ENCODE measurements at places on chromosomes 16 and 17.

GRCh38 chr17:28944862-28945741 is 6.2 kb downstream of the PHF12 start:
- DNase-seq, result peak; percentile 33

- DNase-seq, result no peak
Observed at GRCh38 chr17:40559564-40559916, 5.7 kb downstream of the CCR7 start.

- DNase-seq, result no peak
Observed at GRCh38 chr17:41624208-41625101, at the start of gene KRT17. Gene KRT17, minus strand, starts transcription at chr17:41624575. Its CDS starts 66 bp downstream, at chr17:41624509.

DNA sequence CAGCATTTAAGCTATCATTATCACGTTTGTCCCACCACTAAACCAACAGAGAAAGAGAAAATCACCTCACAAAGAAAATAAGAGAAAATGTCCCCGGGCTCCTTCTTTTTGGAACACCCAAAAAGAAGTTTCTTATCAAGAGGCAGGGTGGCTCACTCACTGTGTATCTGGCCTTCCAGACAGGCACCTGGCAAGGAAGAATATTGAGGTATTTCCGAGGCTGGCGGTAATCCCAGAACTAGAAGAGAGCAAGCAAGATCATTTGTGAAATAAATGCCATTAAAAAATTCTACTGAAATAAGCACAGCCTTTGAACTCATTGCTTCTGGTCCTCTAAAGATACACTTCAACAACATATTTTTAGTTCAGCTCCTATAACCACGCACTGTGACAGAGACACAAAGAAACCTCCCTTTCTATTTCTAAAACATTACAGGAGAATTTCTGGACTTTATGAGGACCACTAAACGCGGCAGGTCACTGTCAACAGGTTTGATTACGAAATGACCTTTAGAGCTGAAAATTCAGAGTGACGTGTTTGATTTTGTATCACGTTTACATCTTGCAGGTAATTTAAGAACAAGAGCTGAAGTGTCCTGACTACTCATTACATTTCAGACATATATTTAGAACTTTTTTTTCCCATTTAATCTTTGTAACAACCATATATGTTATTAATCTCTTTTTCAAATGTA is 61.0 kb downstream of the WDR59 start:
- DNase-seq, result no peak

- no peak for DNase-seq
Observed at GRCh38 chr16:53740476-53740875, 36.5 kb downstream of the FTO start.

GRCh38 chr17:16155536-16155935 is 59.8 kb downstream of the NCOR1 start:
- DNase-seq, result peak; percentile 4

- no peak for DNase-seq
Observed at GRCh38 chr17:67266496-67266895, 21.5 kb upstream of the HELZ start.

DNA sequence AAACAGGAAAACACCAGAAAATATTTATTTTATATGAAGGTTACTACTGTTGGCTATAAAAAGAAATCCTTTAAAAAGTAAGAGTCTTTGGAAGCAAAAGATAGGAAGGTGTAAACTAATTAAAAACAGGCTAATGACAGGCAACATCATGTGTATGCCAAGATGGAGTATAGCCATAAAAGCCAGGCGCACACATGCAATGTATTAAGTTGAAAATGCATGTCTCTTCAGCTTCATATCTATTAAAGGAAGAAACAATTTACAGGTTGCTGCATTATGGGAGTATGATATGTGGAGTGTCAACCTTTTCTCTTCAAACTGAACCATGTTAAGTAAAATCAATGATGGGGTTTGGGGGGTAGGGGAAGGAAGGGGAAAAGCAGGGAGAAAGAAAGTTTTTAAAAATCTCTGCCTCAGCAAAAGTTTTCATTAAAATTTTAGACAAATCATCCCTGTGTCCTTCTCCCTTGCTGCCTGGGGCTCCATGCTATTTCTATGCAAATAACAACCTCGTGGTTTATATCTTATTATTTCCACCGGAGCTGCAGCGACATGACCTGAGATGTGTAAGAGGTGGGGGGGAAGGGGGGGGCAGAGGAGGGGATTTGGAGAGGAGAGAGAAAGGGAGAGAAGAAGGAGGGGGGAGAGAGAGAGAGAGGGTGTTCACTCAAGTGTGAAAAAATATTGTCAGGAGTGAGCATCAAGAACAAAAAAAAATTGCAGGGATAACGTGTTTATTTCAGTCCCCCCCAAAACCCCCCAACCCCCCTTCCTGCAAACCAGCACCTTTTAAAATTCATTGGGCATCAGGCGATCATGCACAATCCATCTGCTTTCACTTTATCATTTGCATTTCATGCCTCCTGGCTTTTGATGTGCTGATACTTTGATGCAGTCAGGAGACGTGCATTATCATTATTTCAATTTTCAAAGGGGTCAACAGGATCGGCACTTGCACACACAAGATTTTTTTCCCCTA is 197.6 kb downstream of the AATF start:
- DNase-seq, result no peak

- DNase-seq, result no peak
Observed at GRCh38 chr17:20241855-20242254, 225.5 kb downstream of the LGALS9B start.

DNA sequence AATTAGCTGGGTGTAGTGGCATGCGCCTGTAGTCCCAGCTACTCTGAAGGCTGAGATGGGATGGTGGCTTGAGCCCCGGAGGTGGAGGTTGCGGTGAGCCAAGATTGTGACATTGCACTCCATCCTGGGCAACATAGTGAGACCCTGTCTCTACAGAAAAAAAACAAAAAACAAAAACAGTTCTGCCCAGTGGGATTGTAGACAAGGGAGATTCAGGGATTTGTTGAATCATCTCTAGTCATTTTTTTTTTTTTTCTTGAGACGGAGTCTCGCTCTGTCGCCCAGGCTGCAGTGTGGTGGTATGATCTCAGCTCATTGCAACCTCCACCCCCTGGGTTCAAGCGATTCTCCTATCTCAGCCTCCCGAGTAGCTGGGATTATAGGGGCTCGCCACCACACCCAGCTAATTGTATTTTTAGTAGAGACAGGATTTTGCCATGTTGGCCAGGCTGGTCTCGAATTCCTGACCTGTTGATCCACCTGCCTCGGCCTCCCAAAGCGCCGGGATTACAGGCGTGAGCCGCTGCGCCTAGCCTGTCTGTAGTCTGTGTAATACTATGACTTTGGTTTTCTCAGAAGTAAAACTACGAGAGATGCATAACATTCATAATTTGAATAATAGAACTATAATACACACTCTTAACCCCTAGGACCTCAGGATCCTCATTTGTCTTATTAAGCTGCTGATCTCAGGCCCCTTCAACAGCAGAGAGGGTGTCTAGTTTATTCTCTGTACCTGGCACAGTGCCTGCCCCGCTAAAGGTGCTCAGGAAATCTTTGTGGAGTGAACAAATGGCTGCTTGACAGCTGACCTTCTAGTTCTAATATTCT is 1.4 kb downstream of the TEN1 start:
- peak; percentile 20 for DNase-seq

GRCh38 chr16:27640277-27640600 is 90.3 kb downstream of the KATNIP start:
- no peak for DNase-seq

- no peak for DNase-seq
Observed at GRCh38 chr17:74956093-74956492, 16.5 kb downstream of the HID1 start.

DNA sequence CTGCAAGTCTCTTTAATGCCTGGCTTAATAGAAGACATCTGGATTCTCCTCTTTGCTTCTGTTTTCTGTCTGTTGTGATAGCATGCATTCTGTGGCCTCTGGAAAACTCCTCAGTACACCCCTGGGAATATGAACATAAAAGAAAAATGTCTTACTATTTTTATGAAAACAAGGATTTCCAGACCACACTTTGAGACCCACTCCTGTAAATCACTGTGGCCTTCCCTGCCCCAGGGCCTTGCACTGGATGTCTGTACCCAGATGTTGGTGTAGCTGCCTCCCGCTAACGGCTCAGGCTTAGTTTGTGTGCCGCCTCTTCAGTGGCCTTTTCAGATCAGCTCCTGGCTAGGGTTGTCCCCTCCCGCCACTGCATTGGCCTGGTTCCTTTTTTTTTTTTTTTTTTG is 126.6 kb downstream of the SOCS1 start:
- peak; percentile 53 for DNase-seq

GRCh38 chr17:74453665-74454196 is 12.7 kb upstream of the CD300A start:
- DNase-seq, result no peak

DNA sequence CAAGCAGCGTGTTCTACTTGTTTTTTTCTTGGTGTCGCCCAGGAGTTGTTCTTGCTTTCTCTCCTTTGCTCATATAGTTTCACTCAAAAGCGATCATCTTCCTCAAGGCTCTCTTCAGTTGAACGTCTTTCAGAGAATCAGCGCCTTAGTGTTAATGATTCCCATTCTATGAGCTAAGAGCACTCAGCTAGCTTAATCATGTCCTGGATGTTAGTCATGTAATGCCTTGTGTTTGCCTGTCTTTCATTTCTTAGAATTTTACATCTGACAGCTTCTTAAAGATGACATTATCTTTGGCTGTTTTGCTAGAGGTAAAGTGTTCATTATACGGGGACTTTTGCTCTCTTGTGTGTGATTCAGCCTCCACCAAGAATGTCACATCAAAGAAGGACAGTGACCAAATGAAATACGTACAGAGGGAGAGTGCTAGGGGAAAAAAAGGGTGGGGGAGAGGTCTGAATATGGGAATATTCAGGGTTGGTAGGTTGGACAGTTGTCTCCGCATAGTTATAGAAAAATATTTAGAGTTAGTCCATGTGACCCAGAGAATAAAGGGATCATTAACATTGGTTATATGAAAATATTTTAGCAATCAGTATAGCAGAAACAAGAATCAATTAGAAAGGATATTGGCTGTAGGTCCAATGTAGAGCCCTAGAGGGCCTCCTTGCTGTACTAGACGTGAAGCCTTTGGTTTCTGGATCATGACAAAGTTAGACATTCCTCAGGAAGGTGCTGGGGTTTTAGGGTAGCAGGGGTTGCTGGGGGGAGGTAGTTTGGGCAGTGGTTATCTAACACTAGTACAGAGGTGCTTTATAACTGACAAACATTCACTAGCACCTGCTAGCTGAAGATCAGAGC is 31.9 kb upstream of the ANKFN1 start:
- no peak for DNase-seq

DNA sequence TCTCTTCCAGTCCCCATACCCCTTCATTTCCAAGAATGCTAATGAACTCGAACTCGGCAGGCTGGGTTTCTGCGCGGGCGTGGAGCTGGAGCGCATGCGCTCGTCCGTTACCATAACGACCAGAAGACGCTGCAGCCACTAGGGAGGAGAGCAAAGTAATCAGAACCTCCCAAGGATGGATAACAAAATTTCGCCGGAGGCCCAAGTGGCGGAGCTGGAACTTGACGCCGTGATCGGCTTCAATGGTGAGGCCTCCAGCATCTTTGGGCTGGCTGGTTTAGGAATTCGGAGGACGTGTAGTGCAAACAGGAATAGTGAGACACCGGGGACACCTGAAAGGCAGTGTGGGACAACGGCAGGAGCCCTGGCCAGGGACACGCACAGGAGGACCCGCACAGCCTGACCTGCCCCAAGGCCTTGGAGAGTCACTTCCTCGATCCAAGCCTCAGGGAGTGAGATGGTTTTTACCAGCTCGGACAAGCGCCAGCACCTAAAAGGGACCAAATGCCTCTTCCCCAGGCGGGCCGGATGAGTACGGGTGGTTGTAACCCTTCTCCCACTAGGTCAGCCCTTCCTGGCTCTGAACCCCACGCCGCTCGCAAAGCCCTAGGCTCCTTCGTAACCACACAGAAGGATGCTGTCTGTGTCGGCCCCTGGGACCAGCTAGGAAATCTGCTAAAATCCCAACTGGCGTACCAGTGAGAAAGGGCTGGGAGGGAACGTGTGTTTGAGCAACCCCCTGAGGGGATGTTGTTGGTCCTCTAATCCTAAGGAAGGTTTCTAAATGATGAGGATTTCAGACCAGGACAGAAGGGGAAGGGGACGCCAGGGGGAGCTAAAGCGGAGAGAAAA is at the start of gene CFAP52:
Gene CFAP52, plus strand, starts transcription at position 122 of the 852 bp plus-strand sequence. Its CDS starts 54 bp downstream, at position 176.
- DNase-seq, result peak; percentile 85

DNA sequence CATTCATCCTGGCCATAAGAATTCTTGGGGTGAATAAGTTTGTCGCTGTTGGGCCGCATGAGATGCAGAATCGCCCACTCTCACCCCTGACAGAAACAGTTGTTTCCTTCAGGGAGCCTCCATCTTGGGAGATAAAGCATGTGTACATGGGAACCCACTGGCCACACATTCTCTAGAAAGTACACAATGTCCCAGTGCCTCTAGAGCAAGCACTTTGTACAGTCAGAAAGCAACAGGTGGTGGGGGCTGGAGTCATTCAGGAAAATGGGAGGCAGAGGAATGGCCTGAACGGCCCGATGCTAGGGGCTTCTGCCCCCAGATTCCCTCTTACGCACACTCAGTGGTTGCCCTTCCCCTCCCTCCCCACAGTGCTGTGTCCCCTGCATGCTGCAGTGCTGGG is 16.1 kb downstream of the ACE start:
- no peak for DNase-seq

GRCh38 chr17:48954300-48954755 is 9.7 kb upstream of the SNF8 start:
- peak; percentile 73 for DNase-seq

DNA sequence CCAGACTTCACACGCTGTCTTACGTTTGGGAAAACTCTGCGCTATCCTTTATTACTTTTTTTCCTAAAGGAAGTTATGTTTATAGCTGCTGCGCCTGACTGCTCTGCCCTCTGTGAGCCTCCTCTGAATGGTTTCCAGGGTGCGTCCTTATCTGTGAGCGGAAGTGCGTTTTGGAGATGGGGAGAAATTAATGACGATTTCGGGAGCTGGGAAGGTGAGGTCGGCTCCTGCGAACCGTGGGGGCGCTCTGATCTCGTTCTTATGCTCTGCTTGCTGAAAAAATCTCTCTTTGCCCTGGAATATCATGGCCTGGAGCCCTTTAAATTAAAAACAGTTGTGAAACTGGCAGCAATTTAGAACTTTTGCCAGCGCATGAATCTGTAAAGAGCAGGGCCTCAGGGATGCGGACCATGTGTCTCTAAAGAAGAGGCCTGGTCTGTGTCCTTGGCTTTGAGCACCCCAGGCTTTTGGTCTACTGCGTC is 135.7 kb upstream of the ZFHX3 start:
- peak; percentile 24 for DNase-seq

DNA sequence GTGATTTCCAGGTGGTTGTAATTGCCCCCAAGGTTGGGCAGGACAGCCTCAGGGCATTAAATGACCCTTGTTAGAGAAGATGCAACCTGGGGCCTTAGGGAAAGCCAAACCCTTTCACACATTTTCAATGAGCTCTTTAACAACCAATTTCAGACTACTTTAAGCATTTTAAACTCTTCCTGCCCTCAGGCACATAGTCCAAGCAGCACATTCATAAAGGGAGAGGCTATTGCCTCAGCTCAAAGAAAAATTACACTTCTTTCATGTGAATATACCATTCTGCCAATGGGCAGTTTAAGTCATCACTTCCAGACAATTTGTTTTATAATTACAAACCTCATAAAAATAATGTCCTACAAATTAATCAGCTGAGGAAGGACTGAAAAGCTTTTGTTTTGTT is 544.5 kb downstream of the NPIPA7 start:
- no peak for DNase-seq

- no peak for DNase-seq
Observed at GRCh38 chr17:6352801-6353560, 81.9 kb downstream of the AIPL1 start.
